Diencephalon (tissue), 1 donor: ENCODE measurements at places on chromosomes 7 and 10. TPM values are rescaled to one million over a fixed set of nuclear protein-coding genes. Genes with fewer than 3 reads are reported as not detected.

The ABCB1 gene
- 12.2 TPM for total RNA-seq

The MYL10 gene
- total RNA-seq = not detected

The SLC16A12 gene
- 3.9 TPM for total RNA-seq

The HOXA6 gene
- not detected for total RNA-seq

The GAD2 gene
- total RNA-seq = 40.1 TPM

The C1QL3 gene
- total RNA-seq = 18.0 TPM

The LOXL4 gene
- total RNA-seq = 0.46 TPM

The NXPH1 gene
- 94.6 TPM for total RNA-seq
